ENCODE measurements at places on chromosomes 2 and 18.

GRCh38 chr18:69626171-69626570 lies 225.5 kb downstream of the DOK6 start:
- DNase-seq: no peak

- DNase-seq: no peak
Observed at GRCh38 chr2:158143703-158144360, 42.2 kb downstream of the UPP2 start.

- DNase-seq: no peak
Observed at GRCh38 chr2:48424866-48425265, 105.1 kb upstream of the STON1 start.

DNA sequence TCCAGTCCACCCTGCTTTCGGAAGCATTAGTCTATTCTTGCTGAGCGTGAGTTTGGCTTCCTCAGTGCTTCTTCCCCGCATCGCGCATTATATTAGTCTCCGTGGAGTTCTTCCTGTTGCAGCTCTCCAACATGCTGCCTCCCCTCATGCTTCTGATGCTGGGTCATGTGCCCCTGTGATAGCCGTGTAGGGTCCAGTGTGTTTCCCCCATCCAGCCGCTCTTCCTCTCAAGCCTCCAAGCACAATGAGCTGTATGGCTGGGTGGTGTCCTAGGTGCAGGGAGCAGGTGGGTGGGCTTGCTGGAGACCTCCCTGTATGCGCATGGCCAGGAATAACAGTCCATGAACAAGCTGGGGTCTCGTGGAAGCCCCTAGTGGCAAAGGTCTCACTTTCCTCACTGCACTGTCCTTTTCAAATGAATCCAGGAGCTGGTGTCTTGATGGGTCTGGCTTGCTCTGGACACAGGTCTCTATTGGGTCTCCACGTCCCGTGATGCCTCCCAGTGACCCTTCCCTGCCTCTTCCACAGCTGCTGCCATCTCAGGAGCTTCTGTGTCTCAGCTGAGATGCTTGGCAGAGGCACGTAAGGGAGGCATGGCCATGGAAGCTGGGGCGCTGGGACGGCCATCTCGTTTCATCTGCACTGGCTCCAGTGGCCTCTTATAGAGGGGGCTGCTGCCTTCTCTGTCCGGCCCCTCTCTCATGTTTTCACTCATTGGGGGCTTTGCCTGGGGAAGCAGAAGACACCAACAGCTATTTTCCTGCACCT lies 54.8 kb upstream of the HDAC4 start:
- DNase-seq: no peak

DNA sequence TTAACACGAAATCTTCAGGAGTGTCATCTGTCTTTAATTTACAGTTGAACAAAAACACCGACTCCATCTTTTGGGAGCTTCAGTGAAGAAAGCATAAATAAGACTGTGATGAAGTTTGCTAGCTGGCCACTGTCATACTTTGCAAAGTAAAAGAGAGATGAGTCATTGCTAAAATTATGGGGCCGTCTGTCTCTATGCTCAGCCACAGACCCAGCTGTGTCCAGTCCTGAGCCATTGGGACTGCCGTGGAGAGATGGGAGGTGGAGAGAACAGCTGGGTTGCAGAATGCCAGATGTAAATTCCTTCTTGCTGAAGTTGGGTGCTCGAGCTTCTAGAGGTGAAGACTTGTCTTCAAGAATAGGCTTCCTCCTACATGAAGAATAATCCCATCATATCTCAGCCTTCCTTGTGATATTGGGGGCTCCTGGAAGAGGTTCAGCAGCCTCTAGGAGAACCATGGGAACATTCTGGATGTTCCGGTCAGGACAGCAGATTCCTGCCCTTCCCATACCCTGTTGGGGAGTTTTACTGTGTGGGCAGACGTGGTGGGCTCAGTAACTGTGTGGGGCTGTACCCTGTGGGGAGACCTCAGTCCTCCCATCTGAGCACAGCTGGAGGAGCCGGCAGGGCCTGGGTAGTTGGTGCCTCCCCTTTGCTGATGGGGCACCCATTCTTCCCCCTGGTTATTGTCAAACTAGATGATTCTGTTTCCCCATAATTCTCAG lies 71.1 kb downstream of the LDLRAD4 start:
- DNase-seq: no peak

GRCh38 chr18:52339891-52340371 lies at the start of gene DCC:
DCC (plus strand) TSS chr18:52340197; CDS start chr18:52340788, 591 bp downstream.
- DNase-seq: no peak

- DNase-seq: no peak
Observed at GRCh38 chr2:33522576-33522975, 46.1 kb downstream of the RASGRP3 start.

DNA sequence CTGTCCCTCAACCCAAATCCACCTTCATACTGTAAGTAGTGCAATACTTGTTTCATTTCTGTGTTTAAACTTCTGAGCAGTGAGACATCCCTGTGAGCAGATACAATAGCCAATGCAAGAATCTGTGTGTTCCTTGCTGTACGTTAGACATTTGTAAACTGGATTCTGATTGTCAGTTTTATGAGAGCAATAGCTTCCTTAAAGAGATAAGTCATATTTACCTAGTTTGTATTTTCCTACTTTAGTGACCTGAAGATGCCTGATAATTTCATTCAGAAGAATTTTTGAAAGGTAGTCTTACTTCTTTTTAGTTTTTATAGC lies 90.7 kb downstream of the DPP4 start:
- no peak for DNase-seq

GRCh38 chr2:29560566-29560965 lies 360.8 kb downstream of the ALK start:
- DNase-seq: no peak

DNA sequence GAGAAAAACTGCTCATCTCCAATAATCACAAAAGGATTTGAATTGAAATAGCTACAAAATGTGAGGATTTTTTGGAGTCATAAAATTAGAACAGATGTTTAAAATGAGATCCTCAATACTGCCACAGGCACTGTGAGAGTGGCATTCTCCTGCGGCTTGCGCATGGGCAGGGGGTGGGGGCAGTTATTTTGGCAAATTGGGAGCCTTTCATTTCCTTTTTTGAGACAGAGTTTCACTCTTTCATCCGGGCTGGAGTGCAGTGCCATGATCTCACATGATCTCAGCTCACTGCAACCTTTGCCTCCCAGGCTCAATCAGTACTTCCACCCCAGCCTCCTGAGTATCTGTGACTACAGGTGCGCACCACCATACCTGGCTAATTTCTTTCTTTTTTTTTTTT lies 42.4 kb downstream of the POMC start:
- no peak for DNase-seq

DNA sequence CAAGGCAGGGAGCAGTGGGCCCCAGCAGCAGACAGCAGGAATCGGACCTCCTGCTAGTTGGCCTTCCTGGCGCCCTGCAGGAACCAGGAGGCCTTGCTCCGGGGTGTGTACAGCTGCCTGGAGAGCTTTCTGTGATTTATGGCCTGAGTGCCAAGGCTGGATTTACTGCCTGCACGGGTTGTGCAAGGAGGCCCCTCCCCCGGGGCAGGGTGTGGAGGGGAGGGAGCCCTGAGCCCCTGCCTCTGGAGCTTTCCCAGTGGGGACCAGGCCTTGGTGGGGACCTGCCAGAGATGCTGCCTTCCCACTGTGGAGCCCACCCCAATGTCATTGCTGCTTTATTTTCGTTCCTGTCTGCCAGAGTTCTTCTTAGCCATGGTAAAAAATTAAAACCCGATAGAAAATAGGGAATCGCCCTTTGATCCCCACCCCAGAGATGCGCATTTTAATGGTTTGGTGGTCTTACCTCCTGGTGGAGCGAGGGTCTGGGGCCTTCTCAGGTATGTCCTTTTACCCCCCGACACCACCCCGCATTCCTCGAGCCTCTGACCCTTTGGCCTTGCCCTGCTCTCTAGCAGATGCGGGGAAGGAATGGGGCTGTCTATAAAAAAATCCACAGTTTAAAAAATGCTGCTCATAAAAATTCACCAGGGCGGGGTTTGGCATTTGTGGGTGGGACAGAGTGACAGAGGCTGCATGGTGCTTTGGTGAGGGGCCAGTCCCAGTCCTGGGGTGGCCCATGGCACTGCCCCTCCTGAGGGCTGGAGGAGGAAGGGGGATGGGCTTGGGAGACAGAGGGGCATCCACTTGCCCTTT lies 6.9 kb upstream of the RALB start:
- DNase-seq: no peak

GRCh38 chr18:26421931-26422330 lies 126.4 kb downstream of the KCTD1 start:
- DNase-seq: no peak

- no peak for DNase-seq
Observed at GRCh38 chr18:9765501-9765900, 57.4 kb downstream of the RAB31 start.

GRCh38 chr2:66925128-66925527 lies 472.0 kb upstream of the ETAA1 start:
- no peak for DNase-seq

DNA sequence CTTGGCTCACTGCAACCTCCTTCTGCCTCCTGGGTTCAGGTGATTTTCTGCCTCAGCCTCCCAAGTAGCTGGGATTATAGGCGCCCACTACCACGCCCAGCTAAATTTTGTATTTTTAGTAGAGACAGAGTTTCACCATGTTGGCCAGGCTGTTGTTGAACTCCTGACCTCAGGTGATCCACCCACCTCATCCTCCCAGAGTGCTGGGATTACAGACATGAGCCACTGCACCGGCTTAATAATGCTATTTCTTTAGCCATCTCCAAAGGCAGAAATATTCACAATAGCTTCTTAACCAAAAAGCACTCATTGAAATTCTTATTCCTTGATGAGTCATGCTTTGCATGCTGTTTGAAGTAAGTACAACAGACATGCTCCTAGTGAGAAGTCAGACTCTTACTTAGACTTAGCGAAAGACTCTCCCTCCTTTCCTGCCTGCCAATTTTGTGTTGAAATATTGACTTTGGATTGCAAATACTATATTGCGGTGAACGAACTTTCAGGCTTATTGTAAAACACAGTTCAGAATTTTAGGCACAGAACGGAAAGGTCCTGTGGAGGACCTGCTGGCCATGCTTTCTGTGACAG lies 4.4 kb downstream of the ACTR3 start:
- DNase-seq: no peak

DNA sequence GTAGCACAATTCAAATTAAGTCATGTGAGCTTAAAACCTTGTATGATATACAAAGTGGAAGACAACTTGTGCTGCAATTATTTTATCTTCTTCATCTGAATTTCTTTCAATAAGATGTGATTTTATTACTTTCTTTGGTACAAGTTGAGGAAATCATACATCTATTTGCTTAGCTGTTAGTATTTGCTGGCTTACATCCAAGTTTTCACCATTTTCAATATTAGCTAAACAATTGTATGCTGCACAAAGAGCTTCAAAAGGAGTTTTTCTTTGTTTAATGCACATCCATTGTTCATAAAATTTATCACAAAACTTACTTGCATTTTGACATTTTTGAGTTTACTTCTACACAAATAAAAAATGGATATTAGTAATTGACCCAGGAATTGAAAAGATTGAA lies 40.9 kb downstream of the SCN9A start:
- no peak for DNase-seq

DNA sequence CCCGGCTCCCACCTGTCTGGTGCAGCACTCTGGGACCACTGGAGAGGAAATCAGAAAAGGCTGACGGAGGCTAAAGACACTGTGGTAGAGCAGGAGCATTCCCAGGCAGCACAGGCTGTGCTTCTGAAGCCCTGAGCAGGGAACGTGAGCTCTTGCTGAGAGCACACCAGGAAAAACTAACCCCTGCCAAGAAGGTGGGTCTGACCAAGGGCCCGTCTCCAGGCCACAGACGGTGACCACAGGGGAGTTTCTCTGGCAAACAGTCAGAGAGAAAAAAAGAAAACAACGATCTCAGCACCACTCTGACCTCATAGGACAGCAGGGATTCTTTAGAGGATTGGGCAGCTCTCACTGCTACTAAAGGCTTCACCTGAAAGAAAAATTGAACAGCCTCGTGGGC lies 201.4 kb downstream of the AFF3 start:
- DNase-seq: no peak

DNA sequence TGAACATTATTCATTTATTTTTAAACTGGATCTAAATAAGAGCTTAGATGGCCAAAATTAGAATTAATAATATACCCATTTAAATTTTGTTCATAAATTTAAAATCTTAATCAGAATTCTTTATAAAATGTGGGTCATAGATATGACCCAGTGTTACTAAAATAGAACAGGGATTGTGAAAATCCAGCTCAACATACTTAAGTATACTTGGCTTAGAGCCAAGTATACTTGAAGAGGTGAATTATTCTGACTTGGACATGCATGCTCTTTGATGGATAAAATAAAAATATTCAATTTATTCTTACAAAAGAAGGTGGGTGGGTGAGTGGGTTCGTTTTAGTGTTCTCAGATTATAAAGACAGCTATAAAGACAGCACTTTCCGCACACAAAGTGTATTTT lies 70.7 kb downstream of the SPOPL start:
- no peak for DNase-seq

GRCh38 chr2:23375448-23375847 lies 9.5 kb upstream of the KLHL29 start:
- no peak for DNase-seq

DNA sequence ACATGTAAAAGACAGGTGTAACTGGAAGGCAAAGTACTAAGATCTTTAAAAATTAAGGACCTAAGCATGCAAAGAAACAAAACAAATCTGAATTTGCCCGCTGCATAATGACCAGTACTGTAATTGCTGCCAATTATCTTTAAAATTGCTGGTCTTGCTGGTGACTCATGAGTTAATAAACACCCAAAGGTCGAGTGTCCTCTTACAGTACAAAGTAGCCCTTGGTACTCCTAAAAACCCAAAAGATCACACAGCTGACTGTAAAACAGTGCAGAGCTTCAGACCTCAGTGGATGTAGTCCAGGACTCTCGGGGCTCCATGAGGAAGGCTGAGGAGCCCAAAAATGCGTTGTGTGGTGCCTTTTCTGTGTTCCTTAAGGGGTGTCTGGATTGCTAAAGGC lies 308.7 kb downstream of the CNTNAP5 start:
- no peak for DNase-seq

DNA sequence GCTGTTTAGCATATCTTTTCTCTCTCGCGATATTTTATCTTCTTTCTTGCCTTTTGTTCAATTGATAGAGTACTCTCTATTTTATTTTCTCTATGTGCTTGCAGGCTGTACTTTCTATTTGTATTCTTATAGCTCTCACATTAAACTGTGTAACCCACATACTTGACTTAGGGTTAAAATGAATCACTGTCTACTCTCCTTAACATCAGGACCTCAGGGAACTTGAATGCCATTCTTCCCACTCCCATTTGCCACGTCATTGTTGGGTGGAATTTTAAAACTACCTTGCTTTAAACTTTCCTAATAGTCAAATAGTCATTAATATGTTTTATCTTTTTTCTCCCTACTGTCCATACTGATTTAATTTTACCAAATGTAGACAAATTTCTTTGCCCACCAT lies 269.7 kb downstream of the ALPK2 start:
- no peak for DNase-seq

- no peak for DNase-seq
Observed at GRCh38 chr2:65800998-65801397, 368.6 kb upstream of the SPRED2 start.

DNA sequence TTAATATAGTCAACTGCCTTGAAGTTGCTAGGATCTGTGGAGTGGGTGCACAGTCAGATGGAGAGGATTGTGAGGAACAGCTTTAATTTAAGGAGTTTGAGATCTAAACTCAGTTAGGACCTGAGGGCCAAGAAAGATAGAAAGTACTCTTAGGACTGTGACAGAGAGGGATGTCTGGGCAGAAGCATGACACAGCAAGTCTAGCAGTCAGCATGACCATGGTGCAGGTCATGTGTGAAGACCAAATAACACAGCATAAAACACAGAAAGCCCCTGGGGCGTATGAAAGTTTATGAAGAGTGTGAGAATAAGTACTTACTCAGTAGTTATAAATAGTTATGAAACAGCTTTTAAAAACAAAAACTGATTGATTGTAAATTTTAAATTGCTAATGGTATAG lies 107.2 kb downstream of the GALNT1 start:
- no peak for DNase-seq

Measured in activated CD8-positive, alpha-beta memory T cell treated with anti-CD3 and anti-CD28 coated beads for 1 hour (primary cell).